ENCODE measurements at places on chromosomes 4 and X.

- no peak for DNase-seq
These were observed 86.0 kb upstream of the TET2 start for GRCh38 chr4:105060628-105061027.

GRCh38 chrX:109601486-109601885 is 23.5 kb downstream of the KCNE5 start:
- DNase-seq: no peak

GRCh38 chr4:68630371-68630770 is 40.1 kb downstream of the UGT2B15 start:
- no peak for DNase-seq

DNA sequence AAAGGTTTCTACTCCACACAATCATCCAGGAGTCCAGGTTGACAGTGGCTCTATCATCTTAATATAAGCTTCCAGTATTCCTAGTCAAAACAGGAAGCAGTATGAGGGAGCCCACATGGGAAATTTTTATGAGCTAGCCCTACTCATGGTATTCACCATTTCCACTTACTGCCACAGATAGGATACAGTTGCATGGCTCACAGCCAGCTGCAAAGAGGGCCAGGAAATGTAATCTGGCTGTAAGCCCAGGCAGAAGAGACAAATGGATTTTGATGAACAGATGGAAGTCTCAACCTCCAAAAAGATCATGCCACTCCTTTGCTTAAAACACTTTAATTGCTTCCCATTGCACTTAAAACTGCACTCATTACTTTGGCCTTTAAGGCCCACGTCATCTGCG is 150.6 kb downstream of the ADAMTS3 start:
- no peak for DNase-seq

DNA sequence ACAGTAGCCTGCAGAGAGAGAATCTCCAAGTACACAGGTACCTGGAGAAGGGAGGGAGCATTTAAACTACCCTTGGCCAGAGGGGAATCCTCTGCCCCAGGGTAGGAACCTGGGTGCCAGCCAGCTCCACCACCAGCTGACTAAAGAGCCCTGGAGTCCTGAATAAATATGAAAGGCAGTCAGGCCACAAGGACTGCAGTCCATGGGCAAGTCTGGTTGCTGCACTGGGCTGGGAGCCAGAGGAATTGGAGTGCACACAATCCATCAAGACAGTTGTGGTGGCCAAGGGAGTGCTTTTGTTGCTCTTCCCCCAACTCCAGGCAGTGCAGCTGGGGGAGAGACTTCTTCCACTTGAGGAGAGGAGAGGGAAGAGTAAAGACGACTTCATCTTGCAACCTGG is 172.5 kb downstream of the HNRNPD start:
- no peak for DNase-seq

GRCh38 chr4:142345924-142346323 is 500.2 kb downstream of the INPP4B start:
- DNase-seq: no peak

GRCh38 chrX:111098874-111099273 is 2.9 kb downstream of the PAK3 start:
- peak; percentile 29 for DNase-seq

- DNase-seq: no peak
These were observed 7.5 kb downstream of the CD99 start for GRCh38 chrX:2698604-2699003.

DNA sequence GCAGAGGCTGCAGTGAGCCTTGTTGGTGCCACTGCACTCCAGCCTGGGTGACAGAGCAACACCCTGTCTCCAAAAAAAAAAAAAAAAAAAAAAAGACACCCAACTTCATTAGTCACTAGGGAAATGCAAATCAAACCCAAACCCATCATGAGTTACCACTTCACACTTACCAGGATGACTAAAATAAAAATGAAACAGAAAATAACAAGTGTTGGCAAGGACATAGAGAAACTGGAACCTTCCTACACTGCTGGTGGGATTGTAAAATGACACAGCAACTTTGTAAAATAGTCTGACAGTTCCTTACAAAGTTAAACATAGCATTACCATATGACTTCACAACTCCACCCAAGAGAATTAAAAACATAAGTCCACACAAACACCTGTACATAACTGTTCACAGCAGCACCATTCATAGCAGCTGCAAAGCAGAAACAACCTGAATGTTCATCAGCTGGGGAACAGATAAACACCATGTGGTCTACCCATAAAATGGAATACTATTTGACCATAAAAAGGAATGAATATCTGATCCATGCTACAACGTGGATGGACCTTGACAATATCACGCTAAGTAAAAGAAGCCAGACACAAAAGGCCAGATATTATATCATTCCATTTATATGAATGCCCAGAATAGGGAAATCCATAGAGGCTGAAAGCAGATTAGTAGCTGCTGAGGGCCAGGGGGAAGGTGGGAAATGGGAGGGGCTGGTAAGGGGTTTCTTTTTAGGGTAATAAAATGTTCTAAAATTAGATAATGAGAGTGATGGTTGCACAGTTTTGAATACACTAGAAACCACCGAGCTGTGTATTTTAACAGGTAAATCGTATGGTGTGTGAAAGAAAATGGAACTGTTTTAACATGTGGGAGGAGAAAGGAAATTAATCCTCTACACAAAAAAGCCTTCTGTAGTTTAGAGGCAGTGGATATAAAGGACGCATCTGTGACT is 18.3 kb downstream of the CD99L2 start:
- DNase-seq: no peak

GRCh38 chr4:8821151-8821950 is 50.3 kb downstream of the HMX1 start:
- no peak for DNase-seq

GRCh38 chr4:139858436-139859205 is 193.0 kb downstream of the MGST2 start:
- DNase-seq: no peak

GRCh38 chrX:44828008-44828605 is 15.7 kb upstream of the DUSP21 start:
- no peak for DNase-seq

- no peak for DNase-seq
These were observed 2.7 kb upstream of the RTL3 start for GRCh38 chrX:78661836-78662235.

DNA sequence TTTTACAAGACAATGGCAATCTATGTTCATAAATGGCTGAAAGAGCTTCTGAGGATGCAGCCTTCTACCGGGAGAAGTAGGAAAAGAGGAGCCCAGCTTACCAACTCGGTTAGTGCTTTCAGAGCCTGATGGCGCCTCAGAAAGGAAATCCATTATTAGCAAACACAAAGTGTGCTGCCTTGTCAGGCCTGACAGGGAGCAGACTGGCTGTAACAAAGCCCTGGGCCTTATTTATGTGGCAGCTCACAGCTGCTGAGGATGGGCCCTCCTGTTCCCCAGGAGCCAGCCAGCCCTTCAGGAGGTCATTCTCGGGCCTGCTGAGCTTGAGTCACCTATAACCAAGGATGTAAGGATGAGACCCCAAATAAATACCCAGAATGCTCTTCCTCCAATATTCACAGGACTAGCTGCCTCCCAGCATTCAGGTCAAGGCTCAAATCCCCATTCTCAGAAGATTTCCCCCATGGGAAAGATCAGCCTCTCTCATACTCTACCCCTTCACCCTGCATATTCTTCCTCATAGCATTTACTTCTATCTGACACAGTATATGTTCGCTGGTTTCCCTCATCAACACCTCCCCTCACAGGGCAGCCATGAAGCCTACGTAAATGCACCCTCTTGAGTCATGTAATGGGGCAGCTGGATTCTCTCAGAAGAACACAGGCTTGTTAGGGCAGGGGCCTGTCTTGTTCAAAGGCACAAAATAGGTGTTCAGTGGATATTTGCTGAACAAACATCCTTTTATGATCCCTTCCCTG is 227.0 kb upstream of the RASGEF1B start:
- no peak for DNase-seq

DNA sequence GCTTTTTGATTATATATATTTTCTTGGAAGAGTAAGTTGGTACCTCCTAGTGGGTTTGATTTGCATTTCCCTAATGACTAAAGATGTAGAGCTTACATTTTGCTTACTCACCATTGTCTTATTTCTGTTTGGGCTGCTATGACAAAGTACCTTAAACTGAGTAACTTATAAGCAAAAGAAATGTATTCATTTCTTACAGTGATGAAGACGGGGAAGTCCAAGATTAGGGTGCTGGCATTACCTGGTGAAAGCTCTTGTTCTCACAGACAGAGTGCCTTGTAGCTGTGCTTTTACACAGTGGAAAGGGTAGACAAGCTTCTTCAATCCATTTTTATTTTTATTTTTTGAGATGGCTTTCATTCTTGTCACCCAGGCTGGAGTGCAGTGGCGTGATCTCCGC is 229.2 kb upstream of the AGA start:
- DNase-seq: no peak

- DNase-seq: no peak
These were observed 2.6 kb downstream of the PGK1 start for GRCh38 chrX:78106651-78106986.

GRCh38 chrX:110226931-110227330 is 91.0 kb downstream of the AMMECR1 start:
- no peak for DNase-seq

- no peak for DNase-seq
These were observed 545 bp downstream of the ABCE1 start for GRCh38 chr4:145098675-145099037.

DNA sequence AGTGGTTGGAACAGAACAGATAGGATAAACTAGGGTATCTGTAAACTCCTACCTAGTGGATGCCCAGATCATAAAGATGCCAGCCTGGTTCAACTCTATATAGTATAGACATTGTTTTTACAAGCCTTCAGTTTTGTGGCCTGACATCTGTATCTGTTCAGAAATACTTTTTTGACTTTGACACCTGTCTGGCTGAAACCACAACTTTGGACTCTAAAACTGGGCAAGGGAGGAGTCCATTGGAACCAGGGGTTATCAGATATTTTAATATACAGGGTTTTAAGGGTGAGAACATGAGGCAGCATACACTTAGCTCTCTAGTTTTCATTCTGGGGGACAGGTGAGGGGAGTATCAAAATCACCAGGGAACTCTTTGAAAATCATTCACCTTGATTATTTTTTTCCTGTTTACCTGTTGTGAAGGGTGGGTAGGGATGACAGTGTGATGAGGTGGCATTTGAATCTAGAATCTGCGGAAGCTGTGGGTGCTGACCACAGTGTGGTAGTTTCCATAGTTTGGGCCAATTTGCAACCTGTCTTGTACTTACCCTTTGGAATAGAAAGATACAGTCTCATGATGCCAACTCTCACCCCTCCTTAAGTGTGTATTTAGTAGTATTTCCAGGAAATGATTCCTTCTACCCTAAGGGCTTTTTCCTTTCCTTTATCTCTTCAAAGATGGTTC is 20.6 kb downstream of the GAB1 start:
- DNase-seq: no peak

GRCh38 chr4:41466249-41466648 is 71.7 kb upstream of the LIMCH1 start:
- DNase-seq: no peak

DNA sequence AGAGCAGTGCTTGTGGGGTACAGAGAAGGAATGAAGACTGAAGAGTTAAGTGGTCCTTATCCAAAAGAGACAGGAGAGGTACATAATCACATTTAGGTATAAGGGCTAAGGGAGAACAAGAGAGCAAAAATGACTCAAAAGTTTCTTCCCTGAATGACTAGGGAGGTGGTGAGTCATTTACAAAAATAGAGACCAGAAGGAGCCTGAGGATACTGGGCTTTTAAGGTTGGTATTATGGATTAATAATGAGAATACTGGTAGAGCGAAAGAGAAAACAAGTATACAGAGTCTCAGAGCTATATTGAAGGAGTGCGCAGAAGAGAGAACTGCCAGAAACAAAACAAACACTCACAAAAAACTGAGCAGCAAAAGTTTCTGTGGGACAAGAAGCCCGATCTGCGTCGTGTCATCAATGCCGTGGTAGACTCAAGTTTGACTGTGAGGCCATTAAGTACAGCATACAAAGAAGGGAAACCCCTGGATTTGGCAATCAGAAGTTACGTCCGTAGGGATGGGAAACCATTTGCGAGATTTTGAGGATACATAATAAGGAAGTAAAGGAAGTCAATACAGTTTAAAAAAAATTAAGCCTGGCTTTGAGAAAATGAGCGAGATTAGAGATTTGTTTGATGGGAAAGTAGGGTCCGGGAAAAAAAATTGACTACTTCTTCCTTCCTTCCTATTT is 129.1 kb upstream of the STIM2 start:
- no peak for DNase-seq

DNA sequence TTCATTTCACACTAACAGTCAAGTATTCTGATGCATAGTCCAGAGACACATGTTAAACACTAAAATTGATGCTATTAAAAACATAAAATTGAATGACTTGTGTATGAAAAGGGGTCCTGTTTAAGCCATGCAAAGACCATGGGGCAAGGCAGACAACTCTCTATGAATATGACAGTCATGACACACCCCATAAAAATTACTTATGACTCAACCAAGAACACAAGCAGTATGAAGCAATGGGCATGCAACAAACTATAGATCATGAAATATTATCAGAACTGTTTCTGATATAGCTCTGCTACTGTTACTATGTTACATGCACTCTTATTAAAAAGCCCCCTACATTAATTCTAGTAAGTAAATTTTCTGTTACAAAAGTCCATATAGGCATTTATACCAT is 57.5 kb upstream of the ZCCHC13 start:
- DNase-seq: no peak

GRCh38 chrX:100445593-100445992 is 35.5 kb upstream of the PCDH19 start:
- DNase-seq: no peak

All from stimulated activated CD4-positive, alpha-beta T cell treated with anti-CD3 and anti-CD28 coated beads, TNF-alpha, amount 100 ng/mL, for 1 hour (primary cell).